ENCODE measurements at places on chromosomes 11 and 22. TPM values are rescaled to one million over a fixed set of nuclear protein-coding genes. Genes with fewer than 3 reads are reported as not detected.

OR51E2 gene
- 0.14 TPM for polyA plus RNA-seq

GLB1L2 gene
- 4.8 TPM for polyA plus RNA-seq

- no peak for DNase-seq
Observed at GRCh38 chr11:69575296-69576068, 65.5 kb upstream of the CCND1 start.

GRCh38 chr11:128804481-128804880, 62.6 kb downstream of the KCNJ1 start:
- DNase-seq = no peak

DNA sequence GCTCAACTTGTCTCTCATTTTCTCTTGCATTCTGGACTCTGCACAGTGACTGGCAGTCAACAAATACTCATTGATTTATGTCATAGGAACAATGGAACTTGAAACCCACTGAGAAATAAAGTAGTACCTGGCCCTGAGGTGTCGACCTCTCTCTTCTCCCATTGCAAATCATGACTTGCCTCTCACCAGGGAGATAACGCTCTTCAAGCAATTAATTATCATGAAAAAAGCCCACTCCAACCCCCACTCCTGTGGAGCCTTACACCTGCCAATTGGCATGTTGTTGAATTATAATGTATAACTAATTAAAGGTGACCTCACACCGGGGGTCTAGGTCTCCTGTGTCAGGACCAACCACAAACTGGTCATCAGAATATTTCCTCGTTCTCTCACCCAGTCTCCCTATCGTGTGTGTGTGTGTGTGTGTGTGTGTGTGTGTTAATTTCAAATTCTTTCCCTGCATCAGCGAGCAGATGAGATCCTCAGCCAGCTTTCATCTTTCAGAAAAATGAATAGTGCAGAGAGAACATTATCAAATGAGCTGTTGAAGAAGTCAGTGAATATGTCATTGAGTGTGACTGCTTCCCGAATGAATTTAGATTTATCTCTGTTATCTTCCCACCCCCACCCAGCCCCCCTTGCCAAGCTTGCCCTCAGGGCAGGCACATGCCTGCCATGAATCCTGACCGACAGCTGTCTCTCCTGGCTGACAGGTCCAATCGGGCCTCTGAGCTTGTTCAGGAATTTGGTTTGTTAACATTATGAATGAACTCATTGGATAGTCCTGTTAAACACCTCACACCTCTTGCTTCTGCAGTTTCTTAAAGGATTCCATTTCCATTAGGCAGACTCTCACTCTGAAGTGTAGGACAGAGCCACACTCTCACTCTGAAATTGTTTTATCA, 357.4 kb downstream of the INSC start:
- no peak for DNase-seq

All from right lung (tissue), 10 donors.